ENCODE measurements at places on chromosomes 13 and 19. TPM values are rescaled to one million over a fixed set of nuclear protein-coding genes. Genes with fewer than 3 reads are reported as not detected.

- DNase-seq: no peak
- no peaks in the 10 kb centered on the region for H3K27me3 ChIP-seq
- no peak overlapping the region for H3K4me3 ChIP-seq
- no peaks in the 10 kb centered on the region for H3K4me1 ChIP-seq
Observed at GRCh38 chr19:6809262-6809661, 36.8 kb downstream of the VAV1 start.

DNA sequence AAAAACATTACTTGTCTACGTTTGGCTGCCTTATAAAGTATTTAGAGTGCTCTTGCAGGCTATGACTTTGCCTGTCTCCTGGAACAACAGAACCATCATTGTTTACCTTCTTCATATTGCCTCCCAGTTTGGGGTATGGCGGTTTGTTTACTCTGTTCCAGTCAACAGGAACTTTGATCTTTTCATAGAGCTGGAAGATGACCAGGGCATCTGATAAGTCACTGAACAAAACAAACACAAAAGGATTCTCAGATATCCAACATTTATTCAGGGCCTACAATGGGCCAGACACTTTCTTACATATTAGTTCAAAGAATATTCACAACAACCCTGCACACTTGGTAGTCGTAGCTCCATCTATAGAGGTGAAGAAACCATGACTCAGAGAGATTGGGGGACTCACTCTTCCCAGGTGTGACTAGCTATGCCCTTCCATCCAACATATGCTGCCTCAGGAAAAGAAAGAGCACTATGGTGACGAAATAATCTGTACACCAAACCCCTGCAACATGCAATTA lies 38.4 kb upstream of the CPB2 start:
- no peaks in the 10 kb centered on the region for H3K27me3 ChIP-seq
- H3K4me1 ChIP-seq: peaks cover 4% of the 10 kb centered on the region
- peaks cover 2% of the 10 kb centered on the region for H3K36me3 ChIP-seq
- no peak overlapping the region for H3K4me3 ChIP-seq
- no peak for DNase-seq

DNA sequence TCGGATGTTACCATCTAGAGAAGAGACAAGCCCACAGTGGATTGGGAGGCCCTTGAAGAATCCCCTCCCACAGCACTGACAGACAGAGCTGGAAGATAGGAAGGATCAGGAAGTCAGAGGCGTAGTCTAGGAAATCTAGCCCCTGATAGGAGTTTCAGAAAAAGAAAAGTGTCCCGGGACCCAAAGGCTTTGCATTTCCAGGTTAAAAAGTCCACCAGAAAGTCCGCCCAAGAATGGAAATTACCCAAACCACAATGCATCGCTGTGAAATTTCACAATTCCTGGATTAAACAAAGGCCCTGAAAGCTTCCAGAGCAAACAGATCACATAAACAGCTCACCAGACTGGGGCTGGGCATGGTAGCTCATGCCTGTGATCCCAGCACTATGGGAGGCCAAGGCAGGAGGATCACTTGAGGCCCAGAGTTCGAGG lies 146.9 kb downstream of the KDM4B start:
- H3K27ac ChIP-seq: no peak overlapping the region
- H3K4me1 ChIP-seq: peaks cover 7% of the 10 kb centered on the region
- peaks cover 80% of the 10 kb centered on the region for H3K36me3 ChIP-seq

Gene BLOC1S3
- 3.5 TPM for polyA plus RNA-seq

Gene ZIC2
- polyA plus RNA-seq: not detected

DNA sequence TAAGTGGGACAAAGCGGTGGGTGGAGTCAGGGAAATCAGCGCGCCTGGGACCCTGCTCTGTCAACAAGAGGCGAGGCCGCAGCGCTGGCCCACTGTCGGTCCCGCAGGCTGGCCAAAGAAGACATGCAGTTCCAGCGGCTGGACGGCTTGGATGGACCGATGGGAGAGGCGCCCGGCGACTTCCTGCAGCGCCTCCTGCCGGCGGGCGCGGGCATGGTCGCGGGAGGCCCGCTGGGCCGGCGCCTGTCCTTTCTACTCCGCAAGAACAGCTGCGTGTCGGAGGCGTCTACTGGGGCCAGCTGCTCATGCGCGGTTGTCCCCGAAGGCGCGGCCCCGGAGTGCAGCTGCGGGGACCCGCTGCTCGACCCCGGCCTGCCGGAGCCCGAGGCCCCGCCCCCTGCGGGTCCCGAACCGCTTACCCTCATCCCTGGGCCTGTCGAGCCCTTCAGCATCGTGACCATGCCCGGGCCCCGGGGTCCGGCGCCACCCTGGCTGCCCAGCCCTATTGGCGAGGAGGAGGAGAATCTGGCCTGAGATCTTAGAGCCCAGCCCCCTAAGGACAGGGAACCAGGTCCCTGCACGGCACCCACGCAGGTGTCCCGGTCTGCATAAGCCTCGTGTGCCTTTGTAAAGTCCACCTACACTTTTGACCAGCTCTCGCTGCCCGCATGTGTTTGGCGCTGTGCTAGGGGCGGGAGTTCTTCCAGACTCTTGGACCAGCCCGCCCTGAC lies 6.1 kb downstream of the BEST2 start:
- H3K4me3 ChIP-seq: peak overlapping the region; percentile 44
- peaks cover 9% of the 10 kb centered on the region for H3K4me1 ChIP-seq
- no peaks in the 10 kb centered on the region for H3K27me3 ChIP-seq
- H3K27ac ChIP-seq: peak overlapping the region; percentile 42
- DNase-seq: peak; percentile 76

- no peaks in the 10 kb centered on the region for H3K36me3 ChIP-seq
- peaks cover 11% of the 10 kb centered on the region for H3K4me1 ChIP-seq
- no peaks in the 10 kb centered on the region for H3K27me3 ChIP-seq
- no peak overlapping the region for H3K27ac ChIP-seq
Observed at GRCh38 chr13:43132257-43132656, 108.9 kb downstream of the DNAJC15 start.

GRCh38 chr13:25177012-25177411 lies 4.9 kb upstream of the AMER2 start:
- H3K27me3 ChIP-seq: peaks cover 8% of the 10 kb centered on the region
- no peak overlapping the region for H3K4me3 ChIP-seq

DNA sequence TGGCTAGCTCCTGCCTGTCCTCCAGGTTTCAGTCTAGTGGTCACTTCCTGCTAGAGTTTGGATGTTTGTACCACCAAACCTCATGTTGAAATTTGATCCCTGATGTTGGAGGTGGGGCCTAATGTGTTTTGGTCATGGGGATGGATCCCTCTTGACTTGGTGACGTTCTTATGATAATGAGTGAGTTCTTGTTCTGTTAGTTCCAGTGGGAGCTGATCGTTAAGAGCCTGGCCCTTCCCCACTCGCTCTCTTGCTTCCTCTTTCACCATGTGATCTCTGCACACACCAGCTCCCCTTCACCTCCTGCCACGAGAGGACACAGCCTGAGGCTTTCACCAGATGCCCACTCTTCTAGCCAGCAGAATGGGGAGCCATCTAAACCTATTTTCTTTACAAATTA lies 86.8 kb upstream of the SCEL start:
- no peak overlapping the region for H3K4me3 ChIP-seq
- no peaks in the 10 kb centered on the region for H3K4me1 ChIP-seq
- H3K27ac ChIP-seq: no peak overlapping the region
- no peaks in the 10 kb centered on the region for H3K27me3 ChIP-seq

- no peaks in the 10 kb centered on the region for H3K27me3 ChIP-seq
- DNase-seq: no peak
- H3K36me3 ChIP-seq: peaks cover 34% of the 10 kb centered on the region
- H3K4me1 ChIP-seq: peaks cover 30% of the 10 kb centered on the region
Observed at GRCh38 chr19:42427313-42427712, at the start of gene LIPE. Gene LIPE, minus strand, starts transcription at chr19:42427388. Its CDS starts 239 bp downstream, at chr19:42427149.

- peaks cover 100% of the 10 kb centered on the region for H3K36me3 ChIP-seq
- DNase-seq: no peak
- no peak overlapping the region for H3K27ac ChIP-seq
- no peaks in the 10 kb centered on the region for H3K27me3 ChIP-seq
- peaks cover 15% of the 10 kb centered on the region for H3K4me1 ChIP-seq
Observed at GRCh38 chr19:43735957-43736356, 18.8 kb downstream of the SMG9 start.

DNA sequence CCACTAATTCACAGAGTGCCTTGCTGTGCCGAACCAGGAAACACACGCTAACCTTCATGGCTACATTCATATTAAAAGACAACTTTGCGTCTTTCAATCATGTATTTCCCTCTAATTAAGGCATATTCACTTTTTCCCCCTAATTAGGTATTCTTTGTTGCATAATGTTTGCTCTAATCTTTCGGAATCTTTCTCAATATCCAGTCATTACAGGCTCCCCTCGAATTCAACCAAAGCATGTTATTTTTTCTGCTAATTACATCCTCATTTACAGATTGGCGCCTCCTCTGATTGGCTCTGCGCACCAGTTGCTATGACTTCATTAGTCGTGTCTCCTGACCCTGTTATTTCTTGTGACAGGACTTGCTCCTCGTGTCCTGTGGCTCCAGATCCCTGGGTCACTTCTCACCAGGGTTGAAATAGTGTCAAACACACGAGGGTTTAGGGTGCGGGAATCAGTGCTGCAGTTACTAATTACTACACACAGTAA lies 226.7 kb upstream of the TSHZ3 start:
- H3K27ac ChIP-seq: no peak overlapping the region
- no peak overlapping the region for H3K4me3 ChIP-seq
- H3K27me3 ChIP-seq: no peaks in the 10 kb centered on the region
- no peak for DNase-seq
- no peaks in the 10 kb centered on the region for H3K36me3 ChIP-seq
- H3K4me1 ChIP-seq: no peaks in the 10 kb centered on the region

DNA sequence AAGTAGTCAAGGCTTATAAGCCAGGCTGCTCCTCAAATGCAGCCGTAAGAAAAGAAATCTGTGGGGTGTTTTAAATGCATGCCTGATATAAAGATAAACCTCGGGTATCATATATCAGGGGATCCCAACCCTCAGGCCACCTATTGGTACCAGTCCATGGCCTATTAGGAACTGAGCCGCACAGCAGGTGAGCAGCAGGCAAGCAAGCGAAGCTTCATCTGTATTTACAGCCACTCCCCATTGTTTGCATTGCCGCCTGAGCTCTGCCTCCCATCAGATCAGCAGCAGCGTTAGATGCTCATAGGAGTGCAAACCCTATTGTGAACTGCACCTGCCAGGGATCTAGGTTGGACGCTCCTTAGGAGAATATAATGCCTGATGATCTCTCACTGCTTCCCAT lies 233.5 kb upstream of the SERP2 start:
- H3K4me1 ChIP-seq: peaks cover 18% of the 10 kb centered on the region
- H3K27ac ChIP-seq: no peak overlapping the region
- no peaks in the 10 kb centered on the region for H3K36me3 ChIP-seq
- H3K4me3 ChIP-seq: no peak overlapping the region
- peak; percentile 62 for DNase-seq
- no peaks in the 10 kb centered on the region for H3K27me3 ChIP-seq

Gene ZSWIM9
- 3.0 TPM for polyA plus RNA-seq

- peaks cover 12% of the 10 kb centered on the region for H3K36me3 ChIP-seq
- no peak overlapping the region for H3K27ac ChIP-seq
- H3K27me3 ChIP-seq: no peaks in the 10 kb centered on the region
- DNase-seq: no peak
- H3K4me1 ChIP-seq: peaks cover 19% of the 10 kb centered on the region
Observed at GRCh38 chr19:49932731-49933131, 3.4 kb upstream of the NUP62 start.

Gene PLPPR3
- not detected for polyA plus RNA-seq

DNA sequence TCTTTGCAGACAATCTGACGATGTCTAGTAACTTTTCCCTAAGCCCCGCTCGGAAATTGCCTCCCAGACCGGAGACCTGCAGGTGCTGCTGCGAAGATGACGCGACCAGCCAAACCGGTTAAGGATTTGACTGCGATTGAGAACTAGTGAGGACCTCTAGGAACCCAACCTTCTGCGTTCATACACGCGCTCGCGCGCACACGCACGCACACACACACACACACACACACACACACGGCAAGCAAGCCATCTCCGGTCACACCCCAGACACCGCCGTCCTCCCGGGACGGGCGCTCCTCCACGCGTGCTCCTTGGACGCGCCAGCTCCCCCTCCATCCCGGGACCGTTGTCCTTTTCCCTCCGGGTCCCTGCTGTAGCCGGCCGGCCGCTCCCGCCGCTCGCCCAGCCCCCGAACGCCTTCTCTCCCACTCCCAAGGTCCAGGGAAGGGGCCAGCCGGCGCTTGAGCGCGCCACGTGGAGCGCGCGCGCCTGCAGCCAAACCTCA lies 1.2 kb downstream of the TBC1D4 start:
- no peaks in the 10 kb centered on the region for H3K36me3 ChIP-seq
- H3K27ac ChIP-seq: peak overlapping the region; percentile 77
- peak; percentile 80 for DNase-seq

Gene PLEKHJ1
- 113 TPM for polyA plus RNA-seq

Gene ZNF208
- 1.3 TPM for polyA plus RNA-seq

GRCh38 chr13:103147961-103148360 lies 81.7 kb upstream of the SLC10A2 start:
- no peak for DNase-seq
- no peaks in the 10 kb centered on the region for H3K4me1 ChIP-seq
- H3K4me3 ChIP-seq: no peak overlapping the region
- no peaks in the 10 kb centered on the region for H3K36me3 ChIP-seq
- H3K27me3 ChIP-seq: no peaks in the 10 kb centered on the region

Gene PSG2
- not detected for polyA plus RNA-seq

Gene PODNL1
- polyA plus RNA-seq: 1.3 TPM

DNA sequence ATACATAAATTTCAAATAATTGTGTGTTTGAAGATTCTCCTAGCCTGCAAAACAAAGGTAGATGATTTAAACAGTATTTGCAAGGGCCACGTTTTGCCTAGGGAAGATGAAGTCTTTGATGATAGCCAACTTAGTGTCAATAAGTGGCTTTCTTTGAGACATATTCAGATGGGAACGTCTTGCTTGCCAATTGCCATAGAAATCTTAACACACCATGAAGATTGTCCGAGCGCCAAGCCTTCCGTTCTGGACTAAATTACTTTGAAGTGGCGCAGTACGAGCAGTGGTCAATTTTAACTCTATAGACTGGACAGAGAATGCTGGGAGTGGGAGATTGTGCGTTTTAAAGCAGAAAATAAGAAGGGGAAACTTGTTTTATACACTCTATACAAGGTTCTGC lies 9.9 kb downstream of the ZIC5 start:
- H3K27ac ChIP-seq: no peak overlapping the region
- peaks cover 40% of the 10 kb centered on the region for H3K27me3 ChIP-seq
- H3K4me1 ChIP-seq: peaks cover 29% of the 10 kb centered on the region
- DNase-seq: peak; percentile 8
- no peaks in the 10 kb centered on the region for H3K36me3 ChIP-seq
- no peak overlapping the region for H3K4me3 ChIP-seq

Gene CYP2A7
- polyA plus RNA-seq: not detected

DNA sequence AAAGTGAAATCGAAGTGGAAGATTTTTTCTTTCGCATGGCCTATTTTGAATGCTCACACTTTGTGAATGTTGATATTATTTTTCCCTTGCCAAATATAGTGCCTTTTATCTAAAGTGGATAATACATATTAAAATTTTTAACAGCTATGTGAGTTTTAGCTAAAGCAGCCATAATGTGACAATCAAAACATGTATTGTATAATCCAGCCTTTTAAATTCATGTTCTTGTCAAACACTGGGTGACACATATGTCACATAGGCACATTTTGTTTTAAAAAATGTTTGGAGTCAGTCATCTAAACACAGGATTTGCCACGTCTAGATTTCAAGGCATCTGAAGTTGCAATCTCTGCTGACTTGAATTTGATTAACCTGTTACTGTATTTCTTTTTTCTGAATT lies 1256.6 kb downstream of the SLITRK1 start:
- H3K27me3 ChIP-seq: no peaks in the 10 kb centered on the region
- no peak for DNase-seq
- no peak overlapping the region for H3K4me3 ChIP-seq
- no peaks in the 10 kb centered on the region for H3K4me1 ChIP-seq
- H3K27ac ChIP-seq: no peak overlapping the region
- no peaks in the 10 kb centered on the region for H3K36me3 ChIP-seq

Gene NR2F6
- 45.0 TPM for polyA plus RNA-seq

Gene NUP62
- 13.7 TPM for polyA plus RNA-seq

Gene FFAR1
- not detected for polyA plus RNA-seq

All from stomach (tissue), 19 donors.